ENCODE measurements at places on chromosomes 2 and 18.

DNA sequence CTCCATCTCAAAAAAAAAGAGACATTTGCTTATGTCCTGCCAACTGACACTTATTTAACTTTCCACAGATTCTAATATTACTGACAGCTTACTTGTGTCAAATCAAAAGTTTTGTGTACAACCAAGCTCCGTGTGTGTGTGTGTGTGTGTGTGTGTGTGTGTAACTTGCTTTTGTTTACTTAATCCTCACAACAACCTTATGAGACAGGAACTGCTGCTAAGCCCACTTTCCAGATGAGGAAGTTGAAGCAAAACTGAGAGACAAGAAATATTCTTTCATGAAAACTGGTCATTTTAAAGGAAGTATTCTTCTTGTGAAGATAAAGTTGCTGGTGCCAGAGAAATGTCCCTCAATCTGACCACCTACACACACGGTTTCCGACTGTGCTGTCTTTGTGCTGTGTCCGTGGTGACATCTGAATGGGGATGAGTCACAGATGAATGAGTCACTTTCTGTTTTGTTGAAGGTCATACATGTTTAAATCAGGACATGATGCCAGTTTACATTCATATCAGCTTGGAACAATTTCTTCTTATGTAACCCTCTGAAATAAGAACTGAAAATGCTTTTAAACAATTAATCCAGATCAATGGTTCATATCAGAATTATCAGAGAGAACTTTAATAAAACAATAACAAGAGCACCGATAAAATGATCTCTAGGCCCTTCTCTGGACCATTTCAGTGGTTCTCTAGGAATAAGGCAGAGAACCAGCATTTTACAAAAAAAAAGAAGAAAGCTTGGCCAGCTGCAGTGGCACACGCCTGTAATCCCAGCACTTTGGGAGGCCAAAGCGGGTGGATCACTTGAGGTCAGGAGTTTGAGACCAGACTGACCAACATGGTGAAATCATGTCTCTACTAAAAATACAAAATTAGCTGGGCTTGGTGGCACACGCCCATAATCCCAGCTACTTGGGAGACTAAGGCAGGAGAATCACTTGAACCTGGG lies 95.5 kb downstream of the THNSL2 start:
- DNase-seq = no peak

DNA sequence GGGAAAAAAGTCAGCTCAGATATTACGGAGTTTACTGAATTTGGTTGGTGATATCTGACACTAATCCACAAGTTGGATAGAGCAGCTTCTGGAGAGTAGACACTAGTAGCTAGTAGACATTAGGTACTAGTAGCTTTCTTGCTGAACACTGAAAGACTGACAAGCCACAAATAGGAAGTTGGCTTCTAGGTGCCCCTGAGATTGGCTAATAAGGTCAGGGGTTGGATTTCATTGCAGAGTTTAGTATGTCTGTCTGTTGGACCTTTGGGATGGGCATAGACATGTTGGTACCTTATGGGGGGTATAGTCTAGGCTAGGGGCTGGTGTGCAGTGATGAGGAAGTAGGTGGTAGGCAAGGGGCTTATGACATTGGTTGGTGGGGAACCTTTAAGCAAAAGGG lies 164.9 kb upstream of the LRRTM1 start:
- DNase-seq = no peak

GRCh38 chr2:101858910-101859309 lies 132.8 kb upstream of the IL1R2 start:
- no peak for DNase-seq

- no peak for DNase-seq
Observed at GRCh38 chr18:58373481-58373880, 255.4 kb downstream of the ALPK2 start.

GRCh38 chr18:29737620-29738019 lies 1304.9 kb downstream of the DSC3 start:
- DNase-seq = no peak

GRCh38 chr2:169260246-169260645 lies 102.1 kb downstream of the LRP2 start:
- DNase-seq = no peak

GRCh38 chr18:9827793-9828505 lies 57.8 kb upstream of the TXNDC2 start:
- no peak for DNase-seq

- no peak for DNase-seq
Observed at GRCh38 chr2:97267411-97268074, 154.6 kb downstream of the ANKRD36 start.

- DNase-seq = no peak
Observed at GRCh38 chr2:45652090-45653031, 886 bp downstream of the PRKCE start.

DNA sequence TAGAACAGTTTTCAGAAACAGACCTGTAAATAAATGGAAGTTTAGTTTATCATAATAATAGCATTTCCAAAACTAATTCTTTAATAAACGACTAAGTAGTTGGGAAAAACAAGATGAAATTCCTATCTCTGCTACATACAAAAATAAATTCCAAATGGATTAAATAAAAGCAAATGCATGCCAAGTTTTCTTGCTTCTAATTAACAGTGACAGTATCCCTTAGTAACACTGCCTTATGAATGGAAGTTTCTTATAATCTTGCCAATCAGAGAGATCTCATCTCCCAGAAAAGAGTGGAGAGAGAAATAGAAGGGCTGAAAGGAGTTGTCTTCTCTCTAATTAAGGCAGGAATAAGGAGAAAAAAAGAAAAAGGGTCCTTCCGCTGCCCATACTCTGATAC lies 133.9 kb downstream of the GFPT1 start:
- DNase-seq = no peak

DNA sequence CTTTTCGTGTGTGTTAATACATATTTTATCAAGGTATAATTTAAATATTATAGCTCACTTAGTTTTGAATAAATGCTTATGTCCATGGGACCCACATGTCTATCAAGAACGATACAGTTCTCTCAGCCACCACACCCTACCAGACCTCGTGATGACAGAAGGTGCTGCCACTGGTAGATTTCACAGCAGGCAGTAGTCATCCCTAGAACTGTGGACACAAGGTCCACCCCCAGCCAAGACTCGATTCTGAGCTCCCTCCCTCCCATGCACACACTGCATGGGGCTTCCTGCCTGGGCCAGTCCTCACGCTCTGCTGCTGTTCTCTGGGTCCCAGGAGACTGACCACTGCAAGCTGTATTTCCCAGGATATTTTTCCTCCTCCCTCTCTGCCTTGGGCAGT lies 26.5 kb upstream of the CREB1 start:
- no peak for DNase-seq

GRCh38 chr2:128638341-128639119 lies 319.9 kb upstream of the HS6ST1 start:
- no peak for DNase-seq

DNA sequence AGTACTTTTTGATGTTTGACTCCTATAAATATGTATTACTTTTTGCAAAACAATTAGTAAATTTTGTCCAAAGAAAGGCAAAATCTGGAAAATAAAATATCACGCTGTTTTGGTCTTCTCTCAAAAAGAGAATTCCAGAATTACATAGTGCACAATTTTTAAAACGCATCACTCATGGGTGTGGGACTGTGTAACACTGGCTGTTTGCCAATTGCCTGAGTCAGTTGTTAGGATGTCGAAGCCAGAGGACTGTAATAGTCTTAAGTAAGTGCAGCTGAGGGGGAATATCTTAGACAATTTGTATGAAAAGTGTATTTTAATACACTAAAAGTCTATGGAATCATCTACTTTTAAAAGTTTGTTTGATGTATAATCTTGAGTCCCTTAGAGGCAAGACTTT lies 24.1 kb upstream of the EPHA4 start:
- DNase-seq = no peak

DNA sequence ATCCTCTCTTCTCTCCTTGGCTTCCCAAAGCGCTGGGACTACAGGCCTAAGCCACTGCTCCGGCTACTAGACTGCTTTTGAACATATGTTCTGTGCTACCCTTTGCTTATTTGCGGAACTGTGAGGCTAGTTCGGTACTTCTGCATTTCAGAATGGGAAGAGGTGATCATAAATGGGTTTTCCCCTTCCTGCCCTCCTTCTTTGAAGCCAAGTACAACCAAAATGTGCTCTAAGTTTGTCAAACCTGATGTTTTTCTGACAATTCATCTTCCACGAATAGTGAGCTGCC lies 1.7 kb upstream of the ESCO1 start:
- no peak for DNase-seq

GRCh38 chr2:64374686-64375085 lies 79.3 kb upstream of the LGALSL start:
- DNase-seq = no peak

GRCh38 chr2:86037141-86037794 lies 68.4 kb downstream of the POLR1A start:
- no peak for DNase-seq

All from NCI-H1417 treated with DMSO at 0.1 percent for 48 hours (cell line).